ENCODE measurements at places on chromosomes 1 and 21. TPM values are rescaled to one million over a fixed set of nuclear protein-coding genes. Genes with fewer than 3 reads are reported as not detected.

- no peak overlapping the region for H3K27ac ChIP-seq
- no peak for DNase-seq
- H3K4me1 ChIP-seq = peaks cover 7% of the 10 kb centered on the region
- H3K27me3 ChIP-seq = no peaks in the 10 kb centered on the region
Observed at GRCh38 chr21:41820384-41821080, 53.7 kb upstream of the RIPK4 start.

DNA sequence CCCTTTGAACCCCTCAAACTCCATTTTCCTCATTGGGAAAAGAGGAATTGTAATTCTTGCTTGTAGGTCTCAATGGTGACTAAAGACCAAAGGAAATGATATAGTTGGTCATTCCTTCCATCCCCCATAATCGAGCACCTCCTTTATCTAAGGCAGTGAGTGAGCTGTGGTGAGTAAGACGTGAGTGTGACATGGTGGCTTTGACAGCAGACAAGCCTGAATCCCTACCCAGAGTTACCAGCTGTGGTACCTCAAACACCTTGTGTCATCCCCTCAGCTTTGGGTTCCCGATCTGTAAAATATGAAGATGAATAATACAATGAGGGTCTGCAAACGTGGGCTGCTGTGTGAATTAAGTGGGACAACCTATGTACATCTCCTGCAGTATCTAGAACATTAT is 8.4 kb downstream of the TRAF5 start:
- DNase-seq = no peak
- H3K4me3 ChIP-seq = no peak overlapping the region
- H3K27me3 ChIP-seq = no peaks in the 10 kb centered on the region
- H3K27ac ChIP-seq = peak overlapping the region; percentile 26
- H3K4me1 ChIP-seq = peaks cover 95% of the 10 kb centered on the region

DNA sequence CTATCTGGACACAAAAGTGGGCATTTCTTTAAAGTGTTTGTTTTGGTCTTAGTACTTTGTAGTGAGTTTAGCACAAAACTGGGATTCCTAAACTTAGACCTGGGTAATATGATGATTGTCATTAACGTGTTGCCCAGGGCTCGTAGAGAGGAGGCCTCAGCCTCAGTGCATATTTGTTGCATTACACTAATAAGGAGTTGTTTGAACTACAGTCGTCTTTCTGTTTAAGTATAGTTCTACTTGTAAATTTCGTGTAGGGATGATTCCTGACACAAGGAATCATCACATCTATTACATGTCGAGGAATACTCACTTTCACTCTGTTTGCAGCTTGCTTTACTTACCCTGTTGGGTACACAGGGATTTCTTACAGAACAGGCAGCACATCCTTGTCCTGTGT is 85.0 kb downstream of the PRDM2 start:
- H3K27me3 ChIP-seq = no peaks in the 10 kb centered on the region
- H3K36me3 ChIP-seq = no peaks in the 10 kb centered on the region
- DNase-seq = no peak
- H3K27ac ChIP-seq = no peak overlapping the region
- H3K4me1 ChIP-seq = no peaks in the 10 kb centered on the region
- H3K4me3 ChIP-seq = no peak overlapping the region

DNA sequence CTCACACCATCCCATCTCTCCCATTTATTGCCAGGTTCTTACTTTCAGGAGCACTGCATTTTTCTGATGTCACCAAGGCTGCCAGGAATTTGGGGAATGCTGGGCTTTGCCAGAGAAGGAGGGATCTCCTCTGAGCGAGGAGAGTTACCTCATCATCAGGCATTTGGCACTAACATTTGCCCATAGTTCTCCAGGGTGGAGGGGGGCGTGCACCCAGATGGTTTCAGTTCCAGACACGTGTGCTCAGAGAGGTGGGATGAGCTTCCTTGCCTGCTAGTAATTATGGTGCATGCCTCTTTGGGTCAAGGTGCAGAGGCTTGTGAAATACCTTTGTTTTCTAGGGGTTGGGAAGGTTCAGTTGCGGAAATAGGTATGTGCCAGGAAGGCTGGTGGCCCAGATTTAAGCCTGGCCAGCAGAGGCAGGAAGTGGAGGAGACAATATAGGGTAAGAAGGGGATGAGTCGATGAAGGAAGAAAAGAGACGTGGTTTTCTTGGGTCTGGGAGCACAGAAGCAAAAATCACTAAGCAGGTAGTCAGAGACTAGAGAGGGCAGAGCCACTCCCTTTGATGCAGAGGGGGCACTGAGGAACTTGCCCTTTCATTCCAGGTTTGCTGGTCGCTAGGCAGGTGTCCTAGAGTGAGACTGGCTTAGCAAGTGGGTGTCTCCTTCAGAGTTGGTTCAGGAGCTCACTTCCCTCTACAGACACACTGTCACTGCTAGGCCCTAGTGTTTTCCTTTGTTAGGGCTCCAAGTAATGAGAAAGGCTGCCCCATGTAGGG is 7.2 kb downstream of the TUFT1 start:
- no peak overlapping the region for H3K4me3 ChIP-seq
- peak; percentile 82 for DNase-seq
- H3K4me1 ChIP-seq = peaks cover 53% of the 10 kb centered on the region

- no peaks in the 10 kb centered on the region for H3K27me3 ChIP-seq
- no peak overlapping the region for H3K27ac ChIP-seq
- no peaks in the 10 kb centered on the region for H3K36me3 ChIP-seq
Observed at GRCh38 chr1:239263801-239264200, 122.6 kb upstream of the CHRM3 start.

DENND2C gene
- 3.0 TPM for total RNA-seq

FAAH gene
- 86.4 TPM for total RNA-seq

TNFSF18 gene
- total RNA-seq = not detected

GRCh38 chr1:65393347-65393746 is 27.1 kb upstream of the LEPR start:
- DNase-seq = no peak
- no peak overlapping the region for H3K4me3 ChIP-seq
- H3K27me3 ChIP-seq = no peaks in the 10 kb centered on the region

RAVER2 gene
- 6.9 TPM for total RNA-seq

PTGS2 gene
- total RNA-seq = 3.3 TPM

DNA sequence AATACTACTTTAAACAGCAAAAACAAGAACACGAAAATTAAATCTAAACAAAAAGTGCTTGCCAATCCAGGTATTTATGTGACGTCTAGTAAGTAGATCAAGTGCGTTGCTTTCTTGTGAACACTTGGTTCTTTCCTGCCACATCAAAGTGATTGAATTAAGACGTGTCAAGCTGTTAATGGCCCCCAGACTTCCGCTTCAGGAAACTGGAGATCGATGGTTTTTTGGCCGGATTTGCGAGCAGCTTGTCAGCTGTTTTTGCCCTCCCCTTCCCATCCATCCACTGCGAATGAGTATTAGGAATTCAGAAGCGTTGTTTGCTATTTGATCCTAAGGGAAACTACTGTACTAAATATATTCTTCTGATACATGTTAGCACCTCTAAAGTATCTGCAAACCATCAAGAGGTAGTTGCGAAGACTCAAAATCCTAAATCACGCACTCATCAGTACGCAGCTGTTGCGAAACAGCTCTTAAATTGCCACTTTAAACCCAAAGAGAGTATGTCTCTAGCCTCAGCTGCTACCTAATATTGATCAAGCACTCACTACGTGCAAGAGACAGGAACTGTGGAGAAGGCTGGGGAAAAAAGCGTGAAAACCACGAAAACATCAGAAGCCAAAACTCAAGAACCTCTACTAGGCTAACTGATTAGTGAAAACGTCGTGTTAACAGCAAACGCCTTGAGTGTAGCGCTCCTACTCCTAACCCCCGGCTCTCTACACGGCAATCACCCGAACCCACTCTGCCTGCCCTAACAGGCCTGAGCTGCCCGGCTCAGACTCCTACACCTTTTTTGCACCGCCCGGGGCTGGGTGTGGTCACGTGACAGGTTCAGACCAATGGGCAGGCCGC is 473 bp upstream of the BRDT start:
- H3K27me3 ChIP-seq = no peaks in the 10 kb centered on the region
- no peaks in the 10 kb centered on the region for H3K36me3 ChIP-seq
- no peak for DNase-seq
- H3K4me1 ChIP-seq = no peaks in the 10 kb centered on the region
- H3K27ac ChIP-seq = no peak overlapping the region

SMIM1 gene
- total RNA-seq = not detected

GRCh38 chr1:85024736-85025135 is 23.6 kb downstream of the MCOLN3 start:
- H3K27ac ChIP-seq = no peak overlapping the region
- DNase-seq = no peak
- no peaks in the 10 kb centered on the region for H3K36me3 ChIP-seq
- H3K27me3 ChIP-seq = no peaks in the 10 kb centered on the region
- H3K4me3 ChIP-seq = no peak overlapping the region

DNA sequence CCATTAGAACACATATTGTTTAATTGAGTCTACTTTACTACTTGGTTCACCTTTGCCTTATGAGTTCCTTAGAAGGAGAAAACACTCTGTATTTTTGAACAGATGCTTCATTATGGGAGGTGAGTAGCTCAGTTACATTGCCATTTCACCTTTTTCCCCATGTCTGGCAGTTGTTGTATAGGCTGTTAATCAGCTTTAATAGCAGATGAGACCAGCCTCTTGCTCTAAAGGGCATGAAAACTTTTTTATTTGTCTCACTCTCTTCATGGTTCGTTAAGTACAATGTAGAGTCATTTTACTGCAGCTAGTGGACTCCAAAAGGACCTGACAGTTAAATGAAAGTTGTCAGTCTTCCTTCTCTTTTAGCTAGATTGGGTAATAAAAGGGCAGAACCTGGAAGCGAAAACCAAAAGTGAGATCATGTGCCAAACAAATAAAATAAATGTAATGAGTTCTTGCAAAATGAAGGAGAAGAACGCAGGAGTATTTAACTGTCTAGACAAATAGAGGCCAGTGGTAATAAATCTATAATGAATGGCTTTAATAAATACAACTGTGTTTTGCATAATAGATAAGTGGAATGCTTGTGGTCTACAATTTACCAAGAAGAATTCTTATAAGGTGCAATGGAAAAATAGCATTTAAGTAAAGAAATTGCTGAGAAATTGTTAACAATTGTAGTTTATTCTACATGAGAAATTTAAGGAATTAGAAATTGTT is 180.0 kb upstream of the NEGR1 start:
- no peak for DNase-seq
- no peak overlapping the region for H3K27ac ChIP-seq
- no peaks in the 10 kb centered on the region for H3K27me3 ChIP-seq

DNA sequence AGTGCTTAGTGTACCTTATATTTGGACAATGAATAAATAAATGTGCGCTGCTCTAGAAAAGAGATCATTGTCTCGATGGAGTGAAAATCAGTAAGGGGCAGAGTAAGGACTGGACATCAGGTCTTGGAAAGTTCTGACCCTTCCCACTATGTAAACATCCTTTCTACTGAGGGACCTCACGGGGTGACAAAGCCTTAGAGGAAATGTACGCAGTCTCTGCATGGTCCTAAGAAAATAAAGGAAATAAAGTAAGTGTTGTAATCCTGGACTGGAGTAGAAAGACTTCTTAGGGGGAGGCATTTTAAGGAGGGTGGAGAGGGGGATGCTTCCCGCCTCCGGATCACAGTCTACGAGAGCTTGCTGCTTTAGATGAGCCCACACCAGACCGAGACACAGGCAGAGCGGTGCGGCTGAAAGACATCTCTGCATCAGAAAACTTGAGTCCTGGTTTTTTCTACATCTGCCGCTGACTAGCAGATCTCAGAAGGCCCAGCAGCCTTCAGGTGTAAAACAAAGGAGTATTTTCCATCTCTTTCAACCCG is 22.3 kb upstream of the GPR137B start:
- H3K27ac ChIP-seq = no peak overlapping the region
- no peaks in the 10 kb centered on the region for H3K27me3 ChIP-seq
- H3K4me1 ChIP-seq = no peaks in the 10 kb centered on the region
- DNase-seq = no peak
- no peaks in the 10 kb centered on the region for H3K36me3 ChIP-seq

- no peaks in the 10 kb centered on the region for H3K27me3 ChIP-seq
- DNase-seq = no peak
Observed at GRCh38 chr21:25934130-25934529, 199.4 kb downstream of the GABPA start.

GRCh38 chr1:23810818-23811540 is 10.4 kb upstream of the GALE start:
- H3K36me3 ChIP-seq = peaks cover 5% of the 10 kb centered on the region
- peaks cover 15% of the 10 kb centered on the region for H3K4me1 ChIP-seq
- no peak overlapping the region for H3K4me3 ChIP-seq
- H3K27ac ChIP-seq = no peak overlapping the region
- DNase-seq = peak; percentile 48
- no peaks in the 10 kb centered on the region for H3K27me3 ChIP-seq

KRTAP19-1 gene
- total RNA-seq = not detected

GRCh38 chr1:185535621-185536020 is 198.6 kb upstream of the HMCN1 start:
- H3K36me3 ChIP-seq = no peaks in the 10 kb centered on the region
- DNase-seq = no peak
- no peaks in the 10 kb centered on the region for H3K27me3 ChIP-seq
- H3K27ac ChIP-seq = no peak overlapping the region
- no peak overlapping the region for H3K4me3 ChIP-seq

GRCh38 chr1:76854255-76854654 is 13.0 kb upstream of the ST6GALNAC5 start:
- H3K4me1 ChIP-seq = no peaks in the 10 kb centered on the region
- H3K36me3 ChIP-seq = no peaks in the 10 kb centered on the region
- H3K27ac ChIP-seq = no peak overlapping the region
- no peak overlapping the region for H3K4me3 ChIP-seq
- H3K27me3 ChIP-seq = no peaks in the 10 kb centered on the region
- DNase-seq = no peak

GBP6 gene
- total RNA-seq = not detected

- H3K4me1 ChIP-seq = peaks cover 9% of the 10 kb centered on the region
- H3K4me3 ChIP-seq = no peak overlapping the region
- DNase-seq = no peak
- H3K36me3 ChIP-seq = no peaks in the 10 kb centered on the region
- no peaks in the 10 kb centered on the region for H3K27me3 ChIP-seq
Observed at GRCh38 chr1:179017383-179018326, 8.0 kb upstream of the FAM20B start.

- no peak overlapping the region for H3K27ac ChIP-seq
- no peaks in the 10 kb centered on the region for H3K36me3 ChIP-seq
- H3K27me3 ChIP-seq = no peaks in the 10 kb centered on the region
- peaks cover 23% of the 10 kb centered on the region for H3K4me1 ChIP-seq
- no peak overlapping the region for H3K4me3 ChIP-seq
Observed at GRCh38 chr1:17440827-17441168, 1.3 kb upstream of the RCC2 start.

DNA sequence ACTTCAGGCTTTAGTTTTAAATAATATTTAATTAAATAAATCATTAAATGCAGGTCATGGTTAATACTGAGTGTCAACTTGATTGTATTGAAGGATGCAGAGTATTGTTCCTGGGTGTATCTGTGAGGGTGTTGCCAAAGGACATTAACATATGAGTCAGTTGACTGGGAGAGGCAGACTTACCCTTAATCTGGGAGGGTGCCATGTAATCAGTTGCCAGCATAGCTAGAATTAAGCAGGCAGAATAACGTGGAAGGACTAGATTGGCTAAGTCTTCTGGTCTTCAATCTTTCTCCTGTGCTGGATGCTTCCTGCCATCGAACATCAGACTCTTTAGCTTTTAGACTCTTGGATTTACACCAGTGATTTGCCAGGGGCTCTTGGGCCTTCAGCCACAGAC is 85.3 kb downstream of the MAP3K21 start:
- H3K4me3 ChIP-seq = no peak overlapping the region
- no peaks in the 10 kb centered on the region for H3K36me3 ChIP-seq
- no peak overlapping the region for H3K27ac ChIP-seq
- DNase-seq = no peak
- H3K27me3 ChIP-seq = no peaks in the 10 kb centered on the region

GRCh38 chr1:117098287-117098890 is 23.2 kb downstream of the TRIM45 start:
- no peaks in the 10 kb centered on the region for H3K27me3 ChIP-seq
- DNase-seq = no peak
- peaks cover 12% of the 10 kb centered on the region for H3K4me1 ChIP-seq
- H3K27ac ChIP-seq = no peak overlapping the region
- H3K4me3 ChIP-seq = no peak overlapping the region

NECTIN4 gene
- total RNA-seq = 4.2 TPM

Data from body of pancreas (tissue), 4 donors.